ENCODE measurements at places on chromosomes 5 and 9.

DNA sequence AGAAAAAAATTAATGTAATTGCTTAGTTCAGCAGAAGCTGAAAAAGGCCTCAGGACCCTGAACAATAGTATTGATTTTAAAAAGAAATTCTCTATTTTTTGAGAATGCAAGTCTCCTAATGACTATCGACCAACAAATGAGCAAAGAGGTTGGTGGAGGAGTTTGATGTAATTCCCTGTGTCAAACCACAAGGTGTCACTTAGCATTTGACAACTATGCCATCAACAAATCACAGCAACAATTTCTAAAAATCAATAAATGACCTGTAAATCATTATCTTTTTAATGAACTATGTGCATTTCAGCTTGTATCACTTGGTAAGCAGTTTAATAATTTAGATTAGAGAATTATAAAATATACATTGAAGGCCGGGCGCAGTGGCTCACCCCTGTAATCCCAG is 133.7 kb downstream of the PRELID2 start:
- no peak for DNase-seq

- DNase-seq = no peak
Observed at GRCh38 chr9:81716409-81716808, 27.1 kb upstream of the TLE1 start.

GRCh38 chr5:168375214-168375613 is 83.8 kb downstream of the WWC1 start:
- DNase-seq = no peak

DNA sequence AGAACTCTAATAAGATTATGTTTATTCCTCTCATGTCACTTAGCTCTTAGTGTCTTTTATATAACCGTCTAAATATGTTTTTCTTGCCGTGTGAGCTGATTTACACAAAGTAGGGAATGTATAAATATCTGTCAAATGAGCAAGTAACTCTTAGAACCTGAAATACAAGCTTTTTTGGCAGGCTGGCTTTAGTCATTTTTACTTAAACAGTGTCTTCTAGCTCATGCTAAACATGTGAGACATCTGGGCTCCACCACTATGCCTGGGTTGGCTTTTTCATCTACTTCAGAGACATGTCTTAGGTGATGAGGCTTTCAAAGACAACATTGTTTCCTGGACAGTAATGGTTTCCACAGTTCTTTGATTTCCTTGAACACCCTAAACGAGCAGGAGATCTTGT is 137.2 kb upstream of the ZNF608 start:
- no peak for DNase-seq

Measured in stimulated activated CD8-positive, alpha-beta memory T cell treated with anti-CD3 and anti-CD28 coated beads, Interleukin-2, amount 100 ng/mL, for 48 hours (primary cell).